GM12865 (cell line): ENCODE measurements at places on chromosomes 7 and 10.

DNA sequence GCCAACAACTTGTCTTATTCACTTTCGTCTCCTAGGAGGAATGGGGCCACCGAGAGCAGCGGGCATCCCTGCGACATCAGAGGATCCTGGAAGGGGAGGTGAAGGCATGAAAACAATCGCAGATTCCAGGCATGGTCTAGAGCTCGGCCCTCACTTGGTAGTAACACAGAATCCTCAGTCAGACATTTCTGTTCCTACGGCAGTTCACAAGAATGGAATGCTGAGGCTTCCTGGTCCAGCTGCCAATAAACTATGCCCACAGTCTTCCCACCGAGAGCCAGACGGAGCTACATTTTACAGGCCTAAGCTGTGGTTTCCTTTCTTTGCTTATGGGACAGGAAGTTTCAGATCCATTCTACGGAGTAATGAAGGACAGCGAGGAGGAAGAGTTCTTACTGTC, 75.8 kb downstream of the OR13A1 start:
- DNase-seq: no peak

DNA sequence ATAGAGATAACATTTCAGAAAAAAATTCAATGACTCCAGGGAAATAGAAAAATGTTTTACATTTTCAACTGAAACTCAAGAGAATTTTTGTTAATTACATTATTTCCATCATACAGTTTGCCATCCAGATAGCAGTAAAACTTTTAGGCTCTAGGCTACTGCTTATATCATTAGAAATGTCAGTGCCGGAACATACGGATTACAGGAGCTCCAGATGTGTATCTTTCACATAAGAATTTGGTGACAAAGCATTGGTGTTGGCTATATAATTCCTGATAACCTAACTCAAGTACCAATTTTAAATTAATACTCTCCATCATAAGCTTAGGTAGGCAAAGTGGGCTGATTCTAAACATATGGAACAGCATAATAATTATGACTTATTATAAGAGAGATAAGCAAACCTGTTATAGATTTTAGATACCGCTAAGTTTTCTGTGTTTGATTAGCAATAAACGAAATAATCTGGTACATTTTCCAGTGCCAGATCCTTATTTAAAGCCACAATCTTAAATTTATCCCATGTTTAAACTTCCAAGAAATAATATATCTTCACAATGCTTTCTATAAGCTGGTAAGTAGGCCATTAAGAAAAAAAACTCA, 637.9 kb downstream of the NXPH1 start:
- no peak for DNase-seq

- DNase-seq: no peak
These were observed 41.7 kb downstream of the DNAJC1 start for GRCh38 chr10:21961847-21962246.

- no peak for DNase-seq
These were observed 6.8 kb upstream of the EIF3A start for GRCh38 chr10:119087271-119087882.

DNA sequence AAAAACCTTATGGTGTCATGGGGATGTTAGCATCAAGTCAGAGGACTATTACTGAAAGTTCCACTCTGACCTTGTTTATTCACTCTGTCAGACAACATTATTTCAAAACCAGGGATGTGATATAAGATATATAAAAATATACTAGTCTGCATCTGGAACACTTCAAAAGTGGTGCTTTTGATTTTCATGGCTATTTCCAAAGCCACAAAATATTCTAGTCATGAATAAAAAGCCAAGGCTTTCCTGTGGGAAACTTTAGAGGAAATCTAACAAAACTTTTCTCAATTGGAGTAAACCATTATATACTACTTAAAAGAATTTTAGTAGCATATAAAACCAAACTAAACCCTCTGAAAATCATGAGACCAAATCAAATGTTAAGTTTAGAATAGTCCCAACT, 205.2 kb downstream of the TMEM26 start:
- DNase-seq: no peak

- no peak for DNase-seq
These were observed 42.3 kb downstream of the PRKCQ start for GRCh38 chr10:6537770-6538169.

GRCh38 chr10:77832238-77832637, 94.3 kb downstream of the DLG5 start:
- no peak for DNase-seq

- DNase-seq: no peak
These were observed 167.9 kb downstream of the DIP2C start for GRCh38 chr10:521261-522250.

- DNase-seq: no peak
These were observed 107.5 kb downstream of the DOCK1 start for GRCh38 chr10:127012769-127013152.

DNA sequence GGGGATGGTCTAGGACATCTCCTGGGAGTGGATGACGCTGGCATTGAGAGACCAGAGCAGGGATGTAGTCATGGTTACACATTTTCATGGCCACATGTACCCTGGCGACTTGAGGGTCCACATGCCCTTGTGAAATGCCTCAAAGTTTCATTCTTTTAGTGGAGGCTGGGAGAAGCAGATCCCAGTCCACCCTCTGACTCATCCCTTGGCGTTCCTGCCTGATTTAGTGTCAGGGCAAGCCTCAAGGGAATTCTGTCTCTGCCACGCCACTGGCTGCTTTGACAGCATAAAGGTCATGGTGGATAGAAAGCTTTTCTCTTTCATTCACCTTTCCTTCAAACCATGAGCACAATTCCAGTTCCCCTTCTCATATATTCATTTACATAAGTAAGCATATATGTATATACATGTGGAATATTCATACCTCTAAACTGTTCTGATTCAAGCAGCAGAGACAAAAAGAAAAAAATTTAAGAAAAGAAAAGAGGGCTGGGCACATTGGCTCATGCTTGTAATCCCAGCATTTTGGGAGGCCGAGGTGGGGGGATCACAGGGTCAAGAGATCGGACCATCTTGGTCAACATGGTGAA, 21.8 kb upstream of the KIF5B start:
- no peak for DNase-seq

- no peak for DNase-seq
These were observed 4.6 kb downstream of the SLC13A4 start for GRCh38 chr7:135723411-135723810.

DNA sequence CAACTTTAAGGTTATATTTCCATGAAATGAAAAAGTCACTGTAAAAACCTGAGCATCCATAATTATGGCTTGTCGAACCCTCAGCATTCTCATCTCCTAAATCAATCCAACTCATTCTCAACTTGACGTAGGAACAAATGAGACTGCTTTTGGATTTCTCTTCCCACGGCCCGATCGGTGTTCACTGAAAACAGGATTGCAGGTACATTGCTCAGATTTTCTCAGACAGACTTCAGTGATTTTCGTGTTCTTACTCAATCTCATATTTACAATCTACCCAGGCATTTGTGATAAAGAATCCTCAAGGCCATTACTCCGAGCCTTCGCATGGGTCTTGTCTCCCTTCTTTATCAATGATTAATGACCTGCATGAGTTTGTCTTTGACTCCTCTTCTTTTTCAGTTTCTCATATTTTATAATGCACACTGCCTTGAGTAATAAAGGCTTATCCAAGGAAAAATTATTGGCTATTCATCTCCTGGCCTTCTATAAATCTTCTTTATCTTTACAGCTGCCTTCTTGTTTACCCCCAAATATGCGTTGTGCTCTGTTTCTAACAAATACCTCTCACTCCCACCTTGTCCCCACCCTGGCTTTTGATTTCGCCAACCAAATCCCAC, 90.4 kb upstream of the MYO3A start:
- DNase-seq: no peak

GRCh38 chr10:34193931-34194626, 621.0 kb downstream of the PARD3 start:
- no peak for DNase-seq

- no peak for DNase-seq
These were observed 51.2 kb upstream of the CFAP46 start for GRCh38 chr10:132993271-132994184.

DNA sequence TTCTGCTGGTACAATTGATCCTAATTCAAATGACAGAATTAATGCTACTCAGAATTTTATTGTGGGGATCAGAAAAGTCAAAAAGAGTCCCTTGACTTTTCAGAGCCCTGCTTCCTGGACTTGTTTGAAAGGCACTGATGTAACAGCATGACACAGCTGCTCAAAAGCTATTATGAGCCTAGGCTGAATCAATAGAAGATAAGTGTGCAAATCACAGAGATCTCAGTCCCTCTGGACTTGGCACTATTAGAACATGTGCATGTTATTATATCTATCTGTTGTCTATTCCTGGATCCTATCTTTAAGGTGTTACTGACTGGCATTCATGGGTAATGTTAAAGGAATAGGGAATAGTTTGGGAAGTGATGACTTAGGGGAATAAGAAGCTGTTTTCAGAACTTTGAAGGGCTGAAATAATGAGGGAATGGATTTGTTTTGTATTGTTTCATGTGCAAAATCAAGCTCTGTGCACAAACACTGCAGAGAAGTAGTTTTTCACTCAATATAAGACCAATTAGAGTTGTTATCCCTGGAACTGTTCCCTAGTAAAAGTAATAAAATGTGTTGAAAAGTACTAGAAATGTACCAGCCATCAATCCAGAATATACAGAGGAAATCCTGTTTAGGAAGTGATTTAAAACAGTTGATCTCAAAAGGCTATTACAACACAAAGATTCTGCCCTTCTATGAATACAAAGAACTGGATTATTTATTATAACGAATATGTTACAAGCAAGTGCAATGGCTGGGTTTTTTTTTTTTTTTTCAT, 814.9 kb upstream of the C7orf33 start:
- no peak for DNase-seq

DNA sequence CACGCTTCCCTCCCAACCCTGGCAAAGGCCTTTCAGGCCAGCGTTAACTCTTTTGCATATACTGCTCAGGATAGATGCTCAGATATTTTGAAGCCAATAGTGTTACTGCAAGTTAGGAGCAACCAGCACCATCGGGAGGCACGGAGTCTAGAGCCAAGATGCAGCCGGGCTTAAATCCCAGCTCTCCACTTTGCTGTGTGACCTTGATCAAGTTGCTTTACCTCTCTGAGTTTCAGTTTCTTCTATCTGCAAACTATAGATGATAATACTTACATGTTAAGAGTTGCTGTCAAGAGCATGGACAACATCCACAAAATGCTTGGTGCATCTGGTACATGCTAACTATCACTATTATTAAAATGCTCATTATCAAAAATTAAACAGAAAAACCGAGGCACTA, 45.4 kb upstream of the C7orf33 start:
- DNase-seq: no peak

- no peak for DNase-seq
These were observed 181.6 kb downstream of the SND1 start for GRCh38 chr7:127833641-127834040.

DNA sequence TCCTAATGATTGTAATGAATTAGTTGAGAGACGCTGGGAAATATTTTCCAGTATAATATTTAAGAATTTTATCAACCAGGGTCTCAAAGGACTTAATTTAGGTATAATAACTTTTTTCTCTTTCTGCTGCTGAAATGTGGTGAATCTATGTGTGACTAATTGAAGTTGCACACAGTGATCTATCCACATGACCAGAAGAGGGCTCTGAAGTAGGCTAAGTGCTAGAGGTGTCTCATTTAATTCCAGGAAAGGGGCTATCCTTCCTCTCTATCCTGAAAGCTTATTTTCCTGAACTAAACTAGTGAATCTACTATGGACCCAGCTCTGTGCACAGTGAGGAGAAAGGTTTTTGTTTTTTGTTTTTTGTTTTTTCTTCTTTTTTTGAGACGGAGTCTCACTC, 294.4 kb upstream of the MYO3A start:
- DNase-seq: no peak
